Chondrocyte (in vitro differentiated cells): ENCODE measurements at places on chromosomes 2 and 18. TPM values are rescaled to one million over a fixed set of nuclear protein-coding genes. Genes with fewer than 3 reads are reported as not detected.

CD226 gene
- 0.62 to 1.3 TPM (median 0.82 TPM) in 3 replicates for total RNA-seq

VWC2L gene
- total RNA-seq, result not detected in 3 replicates

GRCh38 chr2:109710505-109711229 lies 83.4 kb upstream of the RGPD5 start:
- no peaks in the 10 kb centered on the region for H3K4me1 ChIP-seq
- no peaks in the 10 kb centered on the region for H3K27me3 ChIP-seq
- H3K4me3 ChIP-seq, result no peak overlapping the region
- no peak overlapping the region for H3K27ac ChIP-seq

TMEM198 gene
- 3.6 to 6.1 TPM (median 4.8 TPM) in 3 replicates for total RNA-seq

DNA sequence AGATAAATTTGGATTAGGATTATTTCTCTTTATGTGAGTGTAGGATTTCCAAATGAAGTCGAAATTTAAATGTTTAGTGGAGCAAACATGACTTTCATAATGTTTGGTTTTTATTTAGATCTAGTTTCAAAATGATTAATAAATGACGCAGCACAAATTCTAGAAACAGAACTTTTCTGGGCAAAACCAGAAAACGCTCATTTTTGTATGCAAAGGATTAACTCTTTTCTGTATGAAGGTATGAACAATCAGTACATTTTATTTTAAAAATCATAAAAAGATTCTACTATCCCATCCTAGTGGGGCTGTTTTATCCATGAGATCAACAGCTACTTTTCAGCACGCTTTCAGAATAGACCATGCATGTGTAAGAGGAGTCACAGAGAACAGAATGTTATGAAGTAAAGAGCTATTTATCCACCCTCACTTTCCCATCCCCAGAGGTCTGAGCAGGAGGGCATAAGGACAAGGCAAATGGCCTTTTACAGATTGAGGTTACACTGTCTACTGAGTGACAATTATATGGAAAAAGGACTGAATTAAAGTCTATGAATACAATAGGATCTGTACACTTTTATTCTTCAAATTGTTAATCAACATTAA lies 270.8 kb downstream of the ZEB2 start:
- no peak overlapping the region for H3K27ac ChIP-seq
- no peak overlapping the region for H3K4me3 ChIP-seq
- peaks cover 5% of the 10 kb centered on the region for H3K4me1 ChIP-seq
- DNase-seq, result no peak
- H3K36me3 ChIP-seq, result peaks cover 10% of the 10 kb centered on the region

DNA sequence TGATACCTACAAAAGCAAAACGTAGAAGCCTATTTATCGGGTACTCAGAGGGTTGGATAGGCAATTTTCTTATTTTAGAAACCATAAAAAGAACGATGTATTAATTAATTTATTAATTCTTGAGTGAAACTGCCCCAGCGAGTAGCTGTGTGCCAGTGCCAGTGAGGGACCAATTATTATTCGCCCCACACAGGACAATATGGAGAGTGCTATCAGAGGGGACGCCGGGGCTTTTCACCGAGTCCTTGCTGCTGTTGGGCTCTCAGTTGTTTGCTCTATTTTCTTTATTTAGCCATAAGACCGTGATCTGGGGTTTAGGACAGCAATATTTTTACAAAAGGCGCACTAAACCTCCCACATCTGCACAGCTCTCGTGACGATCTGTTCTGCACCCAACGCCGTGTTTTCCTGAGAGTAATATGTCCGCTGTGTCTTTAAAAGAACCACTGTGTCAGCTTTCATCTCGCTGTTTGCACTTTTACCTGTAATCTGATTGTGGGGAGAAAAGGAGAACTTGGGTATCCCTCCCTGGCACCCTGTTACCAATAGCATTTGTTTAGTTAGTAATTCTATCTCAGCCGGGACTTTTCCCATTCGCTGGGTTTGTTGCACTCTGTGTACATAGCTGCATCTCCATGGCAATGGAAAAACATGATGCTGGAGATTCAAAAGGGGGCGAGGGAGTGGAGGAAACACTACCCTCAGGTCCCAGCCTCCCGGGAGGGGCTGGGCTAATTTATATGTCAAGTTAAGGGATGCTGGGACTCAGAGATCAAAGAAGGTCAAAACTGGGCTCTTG lies 30.1 kb upstream of the ZNF516 start:
- no peak for DNase-seq
- H3K36me3 ChIP-seq, result no peaks in the 10 kb centered on the region
- peak overlapping the region; percentile 63 for H3K4me3 ChIP-seq
- peak overlapping the region; percentile 43 for H3K27ac ChIP-seq
- peaks cover 20% of the 10 kb centered on the region for H3K4me1 ChIP-seq

DNA sequence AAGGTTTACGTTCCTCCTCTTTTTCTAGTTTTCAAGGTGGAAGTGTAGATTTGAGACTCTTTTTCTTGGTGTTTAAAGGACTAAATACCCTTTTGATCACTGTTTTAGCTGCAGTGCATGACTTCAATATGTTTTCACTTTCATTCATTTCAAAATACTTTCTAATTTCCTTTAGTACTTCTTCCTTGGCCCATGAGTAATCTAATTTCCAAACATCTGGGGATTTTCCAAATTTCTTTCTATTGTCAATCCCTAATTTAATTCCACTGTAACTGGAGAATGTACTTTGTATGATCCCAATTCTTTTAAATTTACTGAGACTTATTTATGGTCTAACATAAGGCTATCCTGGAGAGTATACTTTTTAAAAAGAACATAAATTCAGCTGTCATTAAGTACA lies 3.8 kb upstream of the RHBDD1 start:
- no peaks in the 10 kb centered on the region for H3K36me3 ChIP-seq

SUMO1 gene
- total RNA-seq, result 82.1 to 88.5 TPM (median 84.6 TPM) in 3 replicates

DNA sequence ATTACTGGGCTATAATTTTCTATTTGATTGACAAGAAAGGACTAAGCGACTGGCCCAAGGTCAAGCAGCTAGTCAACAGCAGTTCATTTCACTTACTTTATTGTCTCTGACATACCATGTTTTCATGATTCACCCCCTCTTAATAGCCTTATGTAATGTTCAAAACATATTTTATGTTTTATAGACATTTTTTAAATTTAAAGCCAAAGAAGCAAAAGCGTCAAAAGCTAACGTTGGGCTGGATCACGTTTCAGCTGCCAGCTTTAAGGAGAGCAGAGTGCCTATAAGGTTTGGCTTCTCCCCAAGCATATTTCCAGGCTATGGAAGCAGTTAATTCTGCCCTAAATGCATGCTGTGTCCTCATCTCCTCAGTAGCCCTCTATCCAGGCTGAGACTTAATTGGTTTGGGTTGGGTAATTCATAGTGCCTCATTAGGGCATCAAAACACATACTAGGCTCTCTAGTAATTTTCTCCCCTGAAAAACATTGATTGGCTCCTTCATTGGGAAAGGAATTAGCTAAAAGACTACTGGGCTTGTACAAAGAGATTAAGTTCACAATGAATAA lies 94.8 kb upstream of the CREB1 start:
- H3K27me3 ChIP-seq, result no peaks in the 10 kb centered on the region
- H3K4me1 ChIP-seq, result peaks cover 10% of the 10 kb centered on the region
- DNase-seq, result no peak
- no peak overlapping the region for H3K4me3 ChIP-seq
- H3K36me3 ChIP-seq, result no peaks in the 10 kb centered on the region

ADAM23 gene
- 19.2 to 24.5 TPM (median 22.7 TPM) in 3 replicates for total RNA-seq

SATB2 gene
- total RNA-seq, result 10.5 to 12.0 TPM (median 11.6 TPM) in 3 replicates

DNA sequence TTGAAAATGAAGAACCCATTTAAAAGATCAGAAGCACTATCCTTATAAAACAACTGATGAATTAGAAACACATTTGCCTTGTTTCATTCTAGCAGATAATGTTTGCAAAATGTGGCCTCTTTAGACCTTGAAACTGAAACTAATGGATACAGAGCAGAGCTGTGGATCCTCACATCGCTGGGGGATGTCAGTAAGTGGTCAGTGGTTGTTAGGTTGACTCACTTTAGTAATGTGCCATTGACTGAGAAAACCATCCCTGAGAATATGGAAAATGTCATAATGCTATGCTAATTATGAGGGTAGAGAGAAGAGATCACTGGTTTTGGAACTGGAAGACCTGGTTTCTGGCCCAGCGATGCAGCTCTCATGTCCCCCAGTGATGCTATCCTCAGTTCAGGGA lies 176.7 kb downstream of the MYO1B start:
- no peaks in the 10 kb centered on the region for H3K4me1 ChIP-seq
- H3K36me3 ChIP-seq, result peaks cover 20% of the 10 kb centered on the region
- H3K4me3 ChIP-seq, result no peak overlapping the region
- no peaks in the 10 kb centered on the region for H3K27me3 ChIP-seq
- DNase-seq, result no peak

DNA sequence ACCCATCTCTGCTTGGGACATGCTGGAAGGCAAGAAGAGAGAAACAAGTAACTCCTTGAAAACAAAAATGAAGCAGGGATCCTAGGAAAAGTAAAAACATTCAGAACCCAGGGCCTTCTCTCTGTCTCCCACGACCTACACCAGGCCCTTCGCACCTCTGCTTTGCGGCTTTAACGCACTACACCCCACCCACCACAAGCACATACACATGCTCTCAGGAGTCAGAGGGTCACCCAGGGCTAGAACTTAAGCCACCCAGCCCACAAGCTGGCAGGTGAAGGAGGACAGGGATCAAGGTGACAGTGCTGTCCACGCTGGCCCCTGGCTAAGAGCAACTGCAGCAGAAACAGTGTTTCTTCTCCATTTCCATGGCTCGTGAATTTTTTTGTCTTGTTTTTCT lies 72.2 kb downstream of the BCL11A start:
- H3K36me3 ChIP-seq, result no peaks in the 10 kb centered on the region
- H3K27me3 ChIP-seq, result no peaks in the 10 kb centered on the region
- H3K4me1 ChIP-seq, result peaks cover 54% of the 10 kb centered on the region
- H3K4me3 ChIP-seq, result no peak overlapping the region
- H3K27ac ChIP-seq, result no peak overlapping the region
- no peak for DNase-seq

DNA sequence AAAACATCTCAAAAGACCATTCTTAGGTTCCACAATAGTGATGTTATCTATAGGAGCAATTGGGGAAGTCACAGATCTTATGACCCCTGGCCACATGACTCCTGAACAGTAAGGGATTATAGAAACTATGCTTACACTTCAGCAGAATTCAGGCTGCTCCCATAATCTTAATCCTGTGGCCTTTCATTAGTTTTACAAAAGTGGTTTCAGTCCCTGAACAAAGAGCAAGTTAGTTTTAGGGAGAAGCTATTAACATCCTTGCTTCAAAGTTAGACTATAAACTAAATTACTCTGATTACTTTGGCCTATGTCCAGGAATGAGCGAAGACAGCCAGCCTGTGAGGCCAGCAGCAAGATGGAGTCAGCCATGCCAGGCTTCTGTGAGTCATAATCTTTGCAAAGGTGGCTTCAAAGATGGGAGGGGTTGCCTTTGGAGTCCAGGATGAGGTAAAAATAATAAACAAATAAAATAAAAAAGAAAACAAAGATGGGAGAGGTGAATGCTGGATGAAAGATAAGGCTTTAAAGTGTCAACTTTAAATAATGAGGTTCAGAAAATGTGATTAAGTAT lies 168.7 kb upstream of the NDUFV2 start:
- no peak overlapping the region for H3K4me3 ChIP-seq
- no peaks in the 10 kb centered on the region for H3K27me3 ChIP-seq
- no peak overlapping the region for H3K27ac ChIP-seq
- H3K36me3 ChIP-seq, result no peaks in the 10 kb centered on the region

SGO2 gene
- 4.9 to 6.6 TPM (median 5.7 TPM) in 3 replicates for total RNA-seq

DNA sequence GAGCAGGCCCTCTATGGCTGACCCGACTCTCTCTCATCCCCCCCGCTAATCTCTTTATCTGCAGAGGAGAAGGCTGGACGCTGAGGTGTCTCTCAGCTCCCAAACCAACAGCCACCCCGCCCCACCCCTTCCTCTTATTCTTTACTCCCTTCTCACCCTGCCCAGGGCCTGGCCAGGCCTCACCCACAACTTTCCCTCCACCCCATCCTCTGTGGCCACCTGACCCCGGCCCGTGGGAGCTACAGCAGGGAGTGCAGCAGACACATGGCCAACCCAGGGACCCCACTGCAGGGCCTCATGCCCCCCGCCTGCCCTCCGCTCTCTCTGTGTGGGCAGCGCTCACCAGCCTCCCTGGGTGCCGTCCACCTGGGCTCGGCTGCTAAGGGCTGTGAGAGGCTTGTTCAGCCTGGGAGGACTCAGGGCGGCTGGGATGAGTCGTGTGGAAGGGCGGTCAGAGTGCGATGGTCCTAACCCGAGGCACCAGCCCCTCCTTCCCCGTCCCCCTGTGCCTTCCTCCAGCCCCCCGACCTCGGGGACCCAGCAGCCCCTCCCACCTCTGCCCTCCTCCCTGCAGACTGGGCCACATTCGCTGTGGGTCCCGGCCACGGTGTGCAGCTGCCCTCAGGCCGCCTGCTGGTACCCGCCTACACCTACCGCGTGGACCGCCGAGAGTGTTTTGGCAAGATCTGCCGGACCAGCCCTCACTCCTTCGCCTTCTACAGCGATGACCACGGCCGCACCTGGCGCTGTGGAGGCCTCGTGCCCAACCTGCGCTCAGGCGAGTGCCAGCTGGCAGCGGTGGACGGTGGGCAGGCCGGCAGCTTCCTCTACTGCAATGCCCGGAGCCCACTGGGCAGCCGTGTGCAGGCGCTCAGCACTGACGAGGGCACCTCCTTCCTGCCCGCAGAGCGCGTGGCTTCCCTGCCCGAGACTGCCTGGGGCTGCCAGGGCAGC lies 6.8 kb downstream of the NEU4 start:
- H3K27ac ChIP-seq, result no peak overlapping the region
- no peak overlapping the region for H3K4me3 ChIP-seq
- no peaks in the 10 kb centered on the region for H3K36me3 ChIP-seq
- DNase-seq, result peak; percentile 90
- H3K4me1 ChIP-seq, result no peaks in the 10 kb centered on the region

DNA sequence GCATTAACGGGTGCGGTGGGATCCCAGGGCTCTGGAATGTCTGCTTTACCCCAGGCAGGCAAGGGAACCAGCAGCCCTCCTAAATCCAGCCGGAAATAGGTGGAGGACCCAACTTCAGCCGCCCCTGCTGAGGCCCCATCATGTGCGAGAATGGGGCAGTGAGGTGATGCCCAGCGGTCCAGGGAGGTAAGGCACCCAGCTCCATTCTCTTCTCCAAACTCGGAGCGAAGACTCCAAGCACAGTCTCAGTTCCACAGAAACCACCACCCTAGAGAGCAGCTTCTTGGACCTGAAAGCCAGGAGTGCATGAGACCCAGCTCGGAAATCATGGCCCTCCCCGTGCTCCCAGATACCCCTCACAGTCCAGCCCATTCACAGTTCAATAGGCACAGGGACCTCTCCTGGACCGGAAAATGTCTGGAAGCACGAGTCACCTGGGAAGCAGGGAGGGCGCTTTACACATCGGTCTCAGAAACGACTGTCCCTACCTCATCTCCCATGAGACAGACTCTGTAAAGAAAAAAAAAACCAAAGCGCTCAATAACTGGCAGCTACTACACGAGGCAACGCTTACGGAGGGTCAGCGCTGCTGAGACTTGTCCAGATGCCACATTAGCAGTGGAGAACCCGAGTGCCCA lies 2.0 kb downstream of the SDC1 start:
- H3K4me3 ChIP-seq, result peak overlapping the region; percentile 51
- no peaks in the 10 kb centered on the region for H3K27me3 ChIP-seq
- DNase-seq, result peak; percentile 59
- no peak overlapping the region for H3K27ac ChIP-seq
- peaks cover 27% of the 10 kb centered on the region for H3K4me1 ChIP-seq

- H3K36me3 ChIP-seq, result no peaks in the 10 kb centered on the region
- no peak for DNase-seq
- no peak overlapping the region for H3K4me3 ChIP-seq
- H3K4me1 ChIP-seq, result peaks cover 12% of the 10 kb centered on the region
- H3K27me3 ChIP-seq, result peaks cover 4% of the 10 kb centered on the region
Observed at GRCh38 chr2:128643221-128644065, 324.8 kb upstream of the HS6ST1 start.

C2orf80 gene
- total RNA-seq, result not detected in 3 replicates

MAPRE3 gene
- 12.0 to 16.9 TPM (median 12.3 TPM) in 3 replicates for total RNA-seq

TMEM247 gene
- not detected in 3 replicates for total RNA-seq
